HuH-7 (cell line): ENCODE measurements at places on chromosomes 12 and 14.
A peak's percentile ranks its signal among the peaks of the same experiment; 100 is the strongest.

DNA sequence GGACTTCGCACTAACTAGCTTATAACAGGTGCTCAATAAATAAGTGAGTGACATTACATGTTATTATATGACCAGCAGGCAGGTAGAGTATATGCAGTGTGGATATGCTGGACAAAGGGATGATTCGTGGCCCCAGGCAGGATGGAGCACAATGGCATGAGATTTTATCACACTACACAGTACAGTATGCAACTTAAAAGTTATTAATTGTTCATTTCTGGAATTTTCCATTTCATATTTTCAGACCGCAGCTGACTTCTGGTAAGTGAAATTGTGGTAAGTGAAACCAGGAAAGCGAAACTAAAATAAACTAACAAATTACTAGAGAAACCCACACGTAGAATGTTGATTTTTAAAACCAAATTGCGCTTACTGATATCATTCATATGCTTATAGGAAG, 3.3 kb downstream of the PARP11 start:
- DNase-seq = no peak

- DNase-seq = no peak
Measured at GRCh38 chr12:15368812-15369211, 46.5 kb downstream of the PTPRO start.

- DNase-seq = no peak
Measured at GRCh38 chr14:51331486-51332367, 91.7 kb downstream of the TMX1 start.

- DNase-seq = no peak
Measured at GRCh38 chr12:52178984-52179383, 12.8 kb downstream of the KRT80 start.

DNA sequence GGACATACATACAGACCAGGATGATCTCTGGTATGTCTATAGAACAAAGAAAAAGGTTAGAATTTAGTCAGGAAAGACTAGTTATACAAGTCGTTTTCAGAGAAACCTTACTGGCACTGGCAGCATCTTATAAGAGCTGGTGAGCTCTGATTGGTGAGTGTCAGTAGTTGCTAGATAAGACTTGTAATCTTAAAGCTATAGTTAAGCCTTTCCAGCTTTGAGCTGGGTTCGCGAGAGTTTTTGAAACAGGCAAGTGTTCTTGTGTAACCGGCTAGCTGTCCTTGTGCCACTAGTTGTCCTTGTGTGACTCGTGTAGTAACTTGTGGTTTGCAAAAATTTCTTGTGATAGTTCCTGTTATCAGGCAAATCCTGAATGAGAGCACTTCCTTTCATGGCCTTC, 740.9 kb downstream of the GALC start:
- DNase-seq = no peak

DNA sequence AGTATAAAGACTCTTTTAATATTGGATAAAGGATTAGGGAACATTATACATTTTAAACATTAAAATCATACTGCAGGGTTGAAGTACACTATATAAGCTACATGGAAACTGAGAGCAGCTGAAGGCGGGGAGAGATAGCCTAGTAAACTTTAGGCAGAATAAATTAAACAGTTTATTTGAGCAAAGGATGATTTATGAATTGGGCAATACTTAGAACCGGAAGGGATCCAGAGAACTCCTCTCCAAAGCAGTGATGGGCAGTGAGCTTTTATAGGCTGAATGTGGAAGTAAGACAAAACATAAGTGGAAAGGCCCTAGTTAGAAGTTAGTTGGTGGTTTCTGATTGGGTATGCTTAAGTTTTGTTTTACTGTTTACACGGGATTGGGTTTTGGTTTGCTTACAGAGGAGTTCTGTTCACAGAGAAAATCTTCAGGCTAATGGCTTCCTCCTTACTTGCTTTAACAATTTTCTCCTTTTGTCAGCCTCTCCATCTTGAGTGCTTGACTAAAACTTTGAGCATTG, 18.9 kb downstream of the LEMD3 start:
- no peak for DNase-seq

DNA sequence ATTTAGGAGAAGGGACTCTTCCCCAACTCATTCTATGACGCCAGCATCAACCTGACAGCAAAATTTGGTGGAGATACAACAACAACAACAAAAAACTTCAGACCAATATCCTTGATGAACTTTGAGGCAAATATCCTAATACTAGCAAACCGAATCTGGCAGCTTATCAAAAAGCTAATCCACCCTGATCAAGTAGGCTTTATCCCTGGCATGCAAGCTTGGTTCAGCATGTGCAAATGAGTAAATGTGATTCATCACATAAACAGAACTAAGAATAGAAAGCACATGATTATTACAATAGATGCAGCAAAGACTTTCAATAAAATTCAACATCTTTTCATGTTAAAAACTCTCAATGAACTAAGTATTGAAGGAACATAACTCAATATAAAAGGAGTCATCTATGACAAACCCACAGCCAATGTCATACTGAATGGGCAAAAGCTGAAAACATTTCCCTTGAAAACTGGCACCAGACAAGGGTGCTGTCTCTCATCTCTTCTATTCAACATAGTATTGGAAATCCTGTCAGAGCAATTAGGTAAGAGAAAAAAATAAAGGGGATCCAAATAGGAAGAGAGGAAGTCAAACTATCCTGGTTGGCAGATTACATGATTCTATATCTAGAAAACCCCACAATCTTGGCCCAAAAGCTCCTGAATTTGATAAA, 233.3 kb downstream of the CCDC59 start:
- no peak for DNase-seq

DNA sequence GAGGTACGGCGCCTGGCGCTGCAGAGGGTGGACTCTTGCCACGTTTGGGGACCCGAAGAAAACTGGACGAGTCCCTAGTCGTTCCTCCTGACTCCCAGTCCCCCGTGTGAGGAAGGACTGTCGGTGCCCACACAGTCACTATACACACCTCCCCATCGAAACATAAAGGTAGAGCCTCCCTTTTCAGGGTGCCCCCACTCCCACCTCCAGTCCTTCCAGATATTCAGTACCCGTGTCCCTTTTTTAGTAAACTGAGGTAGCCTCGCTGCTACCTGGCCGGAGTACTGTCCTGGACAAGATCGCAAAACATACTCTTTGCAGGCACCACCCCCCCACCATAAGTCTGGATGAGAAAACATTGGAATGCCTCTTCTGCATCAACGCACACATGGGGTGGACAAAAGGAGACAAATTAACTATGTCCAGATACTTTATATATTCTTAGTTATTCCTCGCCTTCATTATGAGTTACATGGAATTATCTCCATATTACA, 610 bp upstream of the KMT2D start:
- no peak for DNase-seq

- no peak for DNase-seq
Measured at GRCh38 chr12:27542628-27543027, 18.6 kb downstream of the PPFIBP1 start.

GRCh38 chr14:34853041-34853440, 22.1 kb downstream of the BAZ1A start:
- no peak for DNase-seq

GRCh38 chr12:68565391-68565903, 45.3 kb upstream of the RAP1B start:
- DNase-seq = peak; percentile 21

GRCh38 chr14:51774209-51774608, 86.2 kb upstream of the GNG2 start:
- DNase-seq = no peak

DNA sequence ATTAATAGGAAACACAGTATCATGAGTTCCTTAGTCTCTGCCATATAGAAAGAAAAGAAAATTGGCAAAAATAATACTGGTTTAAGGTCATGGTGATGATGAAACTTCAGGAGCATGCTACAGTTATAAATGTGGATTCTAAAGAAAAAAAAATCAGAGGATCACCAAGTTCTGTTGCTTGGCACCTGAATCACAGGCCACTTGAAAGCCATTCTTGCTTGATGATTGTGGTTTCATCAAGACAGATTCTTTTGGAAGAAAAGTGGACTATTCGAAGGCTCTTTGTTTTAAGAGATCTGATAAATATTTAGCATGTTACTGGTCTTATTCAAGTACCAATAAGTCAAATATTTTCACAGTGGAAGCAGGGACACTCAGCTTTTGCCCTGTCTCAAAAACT, 148.9 kb downstream of the SAMD4A start:
- DNase-seq = no peak

DNA sequence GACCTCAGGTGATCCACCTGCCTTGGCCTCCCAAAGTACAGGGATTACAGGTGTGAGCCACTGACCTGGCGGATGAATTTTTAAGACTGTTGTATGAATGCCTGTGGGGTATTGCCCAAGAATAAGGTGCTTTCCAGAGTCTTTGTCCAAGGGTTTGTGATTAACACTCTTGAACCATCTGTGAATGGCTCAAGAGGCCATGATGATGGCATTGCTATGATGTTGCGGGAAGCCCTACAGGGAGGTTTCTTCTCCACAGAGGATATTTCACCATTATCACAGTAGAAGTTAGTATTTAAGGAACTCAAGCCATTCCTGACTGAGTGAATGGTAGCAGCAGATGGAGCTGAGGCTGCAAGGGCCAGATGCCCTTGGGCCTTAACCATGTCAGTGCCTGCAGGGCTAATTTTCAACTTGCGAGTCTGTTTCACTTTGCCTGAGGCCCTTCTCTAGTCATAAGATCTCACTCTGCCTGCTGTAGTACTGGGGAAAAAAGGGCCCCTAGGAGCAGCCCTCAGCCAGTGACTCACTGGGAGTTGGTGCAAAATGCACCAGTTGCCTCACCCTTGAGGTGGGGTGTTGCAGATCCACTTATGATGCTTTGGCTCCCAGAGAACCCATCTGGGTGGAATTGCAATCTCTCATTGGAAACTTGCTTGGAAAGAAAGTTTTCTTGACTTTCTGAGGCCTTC, 108.6 kb upstream of the FLRT2 start:
- DNase-seq = no peak

- no peak for DNase-seq
Measured at GRCh38 chr14:65846196-65846868, 433.8 kb downstream of the FUT8 start.

DNA sequence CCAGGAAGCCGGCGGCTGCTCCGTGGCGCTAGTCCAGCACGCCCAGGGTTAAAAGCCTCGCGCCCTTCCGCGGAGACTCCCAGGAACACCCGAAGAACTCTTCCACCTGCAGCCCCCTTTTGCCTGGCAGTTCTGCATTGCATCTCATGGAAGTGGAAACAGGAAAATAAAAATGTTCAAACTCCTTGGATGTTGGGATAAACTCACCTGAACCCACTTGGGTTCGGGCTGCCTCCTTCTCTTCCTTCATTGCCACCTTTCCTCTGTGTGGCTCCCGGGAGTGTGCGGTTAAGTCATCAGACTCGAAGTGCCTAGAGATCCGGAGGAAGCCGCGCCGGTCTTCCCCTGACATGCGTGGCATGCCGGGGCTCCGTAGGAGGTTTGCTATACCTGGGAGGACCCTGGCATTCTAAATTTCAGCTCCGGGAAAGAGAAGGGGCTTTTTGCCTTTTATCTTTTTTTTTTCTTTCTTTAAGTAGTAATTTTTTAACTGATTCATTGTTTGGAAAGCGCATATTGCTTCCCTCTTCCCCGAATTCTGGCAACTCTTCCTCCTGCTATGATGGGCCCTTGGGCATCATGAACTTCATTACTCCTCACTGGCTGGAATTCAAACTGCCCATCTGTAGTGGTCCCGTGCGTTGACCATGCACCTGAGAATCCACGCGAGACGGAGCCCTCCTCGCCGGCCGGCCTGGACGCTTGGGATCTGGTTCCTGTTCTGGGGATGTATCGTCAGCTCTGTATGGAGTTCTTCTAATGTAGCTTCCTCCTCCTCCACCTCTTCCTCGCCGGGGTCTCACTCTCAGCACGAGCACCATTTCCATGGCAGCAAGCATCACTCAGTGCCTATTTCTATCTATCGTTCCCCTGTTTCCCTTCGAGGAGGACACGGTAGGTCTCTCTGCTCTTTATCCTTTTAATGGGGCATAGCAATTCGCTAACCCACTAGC, 931.4 kb downstream of the DIO2 start:
- DNase-seq = no peak

GRCh38 chr12:58502841-58503240, 417.5 kb downstream of the LRIG3 start:
- DNase-seq = no peak

DNA sequence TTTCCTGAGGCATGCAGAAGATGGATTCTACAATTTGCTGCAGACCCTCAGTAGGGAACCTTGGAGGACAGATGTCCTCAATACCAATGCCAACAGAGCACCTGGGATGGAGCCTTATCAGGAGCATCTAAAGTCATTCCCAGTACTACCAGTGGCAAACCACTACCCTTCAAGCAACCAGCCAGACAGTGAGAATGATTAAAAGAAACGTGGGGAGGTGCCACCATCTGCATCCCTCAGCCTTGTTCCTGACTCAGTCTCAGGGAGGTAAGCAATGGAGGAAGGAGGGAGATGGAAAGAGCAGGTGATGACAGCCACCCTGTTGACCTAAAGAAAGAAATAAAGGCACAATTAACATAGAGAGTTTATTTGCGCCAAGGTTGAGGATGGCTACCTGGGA, 175.2 kb upstream of the GRIN2B start:
- no peak for DNase-seq

DNA sequence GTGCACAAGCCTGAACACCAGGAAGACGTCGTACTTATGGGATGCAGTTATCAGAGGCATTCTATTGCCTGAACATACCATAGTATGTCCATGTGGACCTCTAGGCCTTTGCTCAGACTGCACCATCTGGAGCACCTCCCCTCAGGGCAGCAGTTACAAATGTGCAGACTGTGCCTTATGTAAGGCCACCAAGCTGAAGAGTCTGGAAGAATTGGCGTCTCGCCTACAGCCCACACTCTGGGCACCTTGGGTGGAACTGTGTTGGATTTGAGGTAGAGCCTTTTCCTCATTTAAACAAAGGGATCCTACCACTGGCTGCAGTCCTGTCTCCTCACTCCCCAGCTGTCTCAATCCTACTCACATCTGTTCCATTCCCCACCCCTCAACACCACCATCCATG, 204.3 kb upstream of the FRMD6 start:
- no peak for DNase-seq

GRCh38 chr14:31154956-31155355, 52.6 kb downstream of the HECTD1 start:
- DNase-seq = no peak

- DNase-seq = no peak
Measured at GRCh38 chr12:14844401-14844800, 1.1 kb upstream of the ART4 start.
